Activated T-helper 17 cell treated with anti-CD3 and anti-CD28 coated beads, Interleukin-2, amount 50 U/mL, for 72 hours (primary cell): ENCODE measurements at places on chromosomes 4 and X.

- ATAC-seq, result no peak
Measured at GRCh38 chr4:129230846-129231245, 134.9 kb downstream of the C4orf33 start.

DNA sequence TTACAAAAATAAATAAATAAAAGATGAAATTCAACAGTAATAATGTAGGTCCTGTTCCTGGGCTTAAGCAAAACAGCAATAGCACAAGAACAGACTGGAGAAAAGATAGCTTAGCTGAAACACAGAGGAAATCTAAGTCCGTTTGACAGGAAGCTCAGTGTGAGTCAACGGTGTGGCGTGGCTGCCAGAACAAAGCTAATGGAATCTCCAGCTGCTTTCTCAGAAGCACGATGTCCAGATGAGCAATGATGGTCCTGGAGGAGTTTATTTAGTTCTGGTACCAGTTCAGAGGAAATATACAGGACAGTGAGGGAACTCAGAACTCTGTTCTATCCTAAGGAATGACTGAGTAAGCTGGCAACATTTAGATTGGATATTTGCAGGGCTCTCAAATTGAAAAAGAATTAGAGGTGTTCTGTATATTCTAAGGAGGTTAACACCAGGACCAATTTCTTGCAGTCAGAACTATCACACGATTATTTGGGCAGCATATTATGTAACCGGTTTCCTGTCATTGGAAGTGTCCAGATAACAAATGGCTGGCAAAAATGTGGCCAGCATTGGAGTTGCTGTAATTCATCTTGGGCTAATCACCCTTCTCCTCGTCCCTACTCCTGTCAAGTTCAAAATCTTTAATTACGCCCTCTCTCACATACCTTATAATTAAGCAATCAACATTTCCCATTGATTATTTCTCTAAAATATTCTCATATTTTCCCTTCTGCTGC lies 12.7 kb downstream of the GAB3 start:
- peak; percentile 53 for ATAC-seq

- ATAC-seq, result no peak
Measured at GRCh38 chr4:66837279-66837922, 707.9 kb downstream of the CENPC start.

GRCh38 chr4:14257903-14258302 lies 630.4 kb upstream of the BOD1L1 start:
- no peak for ATAC-seq

DNA sequence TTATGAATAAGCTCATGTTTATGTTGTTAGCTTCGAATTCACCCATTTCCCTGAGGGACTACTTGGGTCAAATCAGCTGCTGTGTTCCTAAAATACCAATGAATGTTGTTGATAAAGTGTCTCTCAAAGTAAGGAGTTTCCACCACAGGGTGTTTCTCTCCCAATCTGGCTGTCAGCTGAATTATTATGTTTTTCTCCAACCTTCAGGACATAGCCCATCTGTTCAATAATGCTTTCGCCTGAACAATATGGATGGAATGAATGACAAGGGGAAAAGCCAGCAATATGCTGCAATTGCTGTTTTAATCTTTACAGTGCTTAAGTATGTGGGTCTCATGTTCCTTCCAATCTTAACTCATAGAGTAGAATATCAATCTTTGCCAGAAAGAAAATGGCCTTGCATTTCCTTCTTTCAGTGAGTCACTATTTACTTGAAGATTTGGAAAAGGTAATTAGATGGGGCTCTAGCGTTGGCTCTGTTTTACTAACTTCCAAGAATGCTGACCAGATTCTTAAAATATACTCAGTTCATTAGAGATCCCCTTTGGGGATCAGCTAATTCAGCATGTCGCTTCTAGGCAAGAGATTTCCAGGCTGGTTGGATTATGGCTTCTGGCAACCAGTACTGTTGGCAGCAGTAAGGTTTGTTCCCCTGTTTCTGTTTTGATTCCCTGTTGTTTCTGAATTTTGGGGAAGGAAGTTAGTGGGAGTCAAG lies 410.5 kb downstream of the PPP3CA start:
- ATAC-seq, result no peak

- no peak for ATAC-seq
Measured at GRCh38 chr4:95444812-95445211, 104.0 kb downstream of the UNC5C start.

DNA sequence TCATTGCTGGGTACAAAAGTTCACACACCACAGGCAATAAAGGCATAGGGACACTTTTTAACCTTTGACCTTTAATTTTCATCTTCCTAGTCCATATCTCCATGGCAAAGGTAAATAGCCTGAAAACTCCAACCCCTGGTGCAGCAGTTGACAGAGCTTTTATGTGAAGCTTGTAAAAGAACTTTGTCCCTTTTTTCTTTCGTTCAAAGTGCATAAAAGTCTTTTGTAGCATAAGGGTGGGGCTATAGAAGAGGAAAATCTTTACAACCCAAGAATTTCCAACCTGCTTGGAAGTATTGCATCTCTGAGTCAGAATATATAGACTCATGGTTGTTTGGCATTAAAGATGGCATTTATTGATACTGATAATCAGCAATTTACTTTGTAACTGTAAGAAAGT lies 20.4 kb downstream of the POF1B start:
- ATAC-seq, result no peak

DNA sequence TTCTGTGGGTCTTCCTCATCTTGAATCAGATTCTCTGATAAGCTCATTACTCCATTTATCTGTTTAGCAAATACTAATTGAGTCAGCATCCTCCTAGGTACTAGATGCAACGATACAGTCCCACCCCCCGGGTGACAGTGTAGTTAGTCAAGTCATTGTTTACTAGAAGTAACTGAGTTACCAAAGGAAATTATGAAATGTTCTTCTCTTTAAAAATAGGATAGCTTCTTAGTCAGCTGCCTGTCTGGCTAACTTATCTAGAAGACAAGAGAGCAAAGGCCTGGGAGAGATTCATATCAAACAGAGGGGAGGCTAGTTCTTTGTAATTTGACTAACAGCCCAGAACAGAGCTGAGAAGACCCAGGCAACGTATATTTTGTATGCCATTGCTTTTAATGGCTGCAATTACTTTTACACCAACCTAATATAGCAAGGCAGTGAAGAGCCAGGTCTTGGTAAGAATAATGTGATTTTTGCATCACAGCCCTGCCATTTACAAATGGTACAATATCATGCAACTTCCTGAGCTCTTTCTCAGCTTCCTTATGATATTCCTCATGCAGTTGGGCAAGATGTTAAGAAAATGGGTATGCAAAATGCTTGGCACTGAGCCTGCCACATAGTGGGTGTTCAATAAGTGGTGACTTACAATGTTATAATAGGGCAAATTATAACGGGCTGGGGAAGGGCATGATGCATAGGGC lies 149.9 kb downstream of the CHIC2 start:
- ATAC-seq, result peak; percentile 66

DNA sequence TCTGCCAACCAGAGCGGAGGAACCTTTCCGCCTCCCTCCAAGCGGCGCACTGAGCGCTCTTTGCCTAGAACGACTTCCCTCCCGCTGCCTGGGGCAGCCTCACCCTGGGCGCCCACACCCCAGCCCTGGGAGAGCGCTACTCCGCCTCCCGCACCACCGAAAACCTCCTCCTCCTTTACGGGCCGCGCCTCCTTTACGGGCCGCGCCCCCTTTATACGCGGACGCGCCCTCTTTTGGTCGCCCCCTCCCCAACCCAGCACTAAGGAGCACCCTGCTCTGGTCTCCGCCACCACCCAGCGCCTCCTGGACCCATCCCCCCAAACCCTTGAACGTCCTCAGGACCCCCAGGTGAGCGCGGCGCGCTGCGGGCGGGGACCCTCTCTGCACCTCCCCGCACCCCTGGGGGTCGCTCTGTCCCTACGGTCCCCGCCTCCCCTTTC lies 586 bp upstream of the NSG1 start:
- ATAC-seq, result peak; percentile 75

- ATAC-seq, result peak; percentile 9
Measured at GRCh38 chr4:173371292-173372192, 788 bp downstream of the SAP30 start.

GRCh38 chr4:98260047-98260578 lies 1.1 kb upstream of the RAP1GDS1 start:
- ATAC-seq, result peak; percentile 20

DNA sequence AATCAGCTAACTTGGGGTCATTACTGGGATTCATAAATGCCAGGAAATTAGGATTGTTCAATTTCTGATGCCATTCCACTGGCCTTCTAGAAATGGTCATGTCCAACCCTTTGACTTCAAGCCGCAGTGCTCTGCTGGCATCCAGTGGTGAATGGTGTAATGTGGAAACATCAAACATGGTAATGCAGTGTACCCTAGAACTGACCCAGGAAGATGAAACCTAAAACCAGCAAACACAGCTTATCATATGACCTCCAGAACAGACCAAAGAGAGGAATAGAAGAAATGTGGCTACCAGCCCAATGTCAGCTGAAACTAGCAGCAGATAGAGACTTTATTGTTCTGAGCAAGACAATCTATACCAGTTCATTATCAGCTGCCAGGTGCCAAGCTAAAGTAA lies 13.8 kb downstream of the CXCL13 start:
- no peak for ATAC-seq

- no peak for ATAC-seq
Measured at GRCh38 chr4:25523405-25523804, 132.2 kb upstream of the SLC34A2 start.

GRCh38 chr4:73244945-73245601 lies 13.5 kb downstream of the ANKRD17 start:
- ATAC-seq, result no peak

DNA sequence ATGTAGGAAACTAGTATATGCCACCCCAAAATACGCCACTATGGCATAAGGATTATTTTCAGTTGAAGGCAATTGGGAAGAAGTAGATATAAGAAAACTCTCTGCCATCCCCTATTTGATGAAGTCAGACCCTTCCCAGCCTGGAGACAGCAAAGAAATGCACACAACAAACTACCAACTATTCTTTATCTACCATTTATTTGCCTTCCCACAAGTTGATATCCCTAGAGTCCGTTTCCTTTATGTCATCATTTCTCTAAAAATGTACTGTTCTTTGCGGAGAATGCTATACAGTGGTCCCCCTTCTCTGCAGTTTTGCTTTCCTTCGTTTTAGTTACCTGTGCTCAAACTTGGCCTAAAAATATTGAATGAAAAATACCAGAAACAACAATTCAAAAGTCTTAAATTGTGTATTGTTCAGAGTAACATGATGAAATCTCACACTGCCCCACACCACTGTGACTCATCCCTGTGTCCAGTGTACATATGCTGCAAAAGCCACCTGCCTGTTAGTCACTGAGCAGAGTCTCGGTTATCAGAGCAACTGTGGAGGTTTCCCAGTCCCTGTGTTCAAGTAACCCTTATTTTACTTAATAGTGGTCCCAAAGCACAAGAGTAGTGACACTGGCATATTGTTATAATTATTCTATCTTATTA lies 152.3 kb downstream of the WDFY3 start:
- no peak for ATAC-seq

- no peak for ATAC-seq
Measured at GRCh38 chrX:102517326-102517725, 787 bp upstream of the TMSB15A start.
